Activated naive CD8-positive, alpha-beta T cell treated with anti-CD3 and anti-CD28 coated beads, Interleukin-2, amount 50 U/mL, for 24 hours (primary cell): ENCODE measurements at places on chromosomes 2 and 18.
A peak's percentile ranks its signal among the peaks of the same experiment; 100 is the strongest.

- peak; percentile 48 for DNase-seq
Observed at GRCh38 chr18:49031511-49032188, 80.9 kb upstream of the SMAD7 start.

GRCh38 chr2:2830576-2830975 is 499.5 kb upstream of the MYT1L start:
- DNase-seq, result no peak

GRCh38 chr2:1512321-1513289 is 99.3 kb downstream of the TPO start:
- no peak for DNase-seq

DNA sequence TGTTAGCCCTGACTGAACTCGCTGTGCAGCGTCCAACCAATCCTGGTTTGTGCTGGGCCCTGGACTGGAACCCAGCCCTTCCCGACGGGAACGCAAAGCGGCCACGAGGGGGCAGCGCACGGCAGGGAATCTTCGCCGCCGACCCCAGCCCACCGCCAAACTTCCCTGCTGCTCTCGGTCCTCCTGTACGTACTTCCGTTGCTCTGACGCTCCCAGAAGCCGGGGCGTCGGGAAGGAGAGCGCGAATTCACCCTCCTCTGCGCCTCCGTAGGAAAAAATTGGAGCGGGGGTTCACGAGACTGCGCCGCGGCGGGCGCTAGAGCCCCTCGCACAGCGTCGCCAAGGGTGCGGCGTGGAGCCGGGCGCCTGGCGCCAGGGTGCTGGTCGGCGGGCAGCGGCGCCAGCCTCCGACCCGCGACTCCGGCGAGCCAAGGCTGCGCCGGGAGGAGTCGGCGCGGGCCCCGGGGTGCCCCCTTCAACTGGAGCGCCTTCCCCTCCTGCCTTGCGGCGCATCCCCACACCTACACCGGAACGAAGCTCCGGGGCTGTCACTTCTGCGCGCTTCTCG is 873 bp upstream of the SH3RF3 start:
- peak; percentile 82 for DNase-seq

DNA sequence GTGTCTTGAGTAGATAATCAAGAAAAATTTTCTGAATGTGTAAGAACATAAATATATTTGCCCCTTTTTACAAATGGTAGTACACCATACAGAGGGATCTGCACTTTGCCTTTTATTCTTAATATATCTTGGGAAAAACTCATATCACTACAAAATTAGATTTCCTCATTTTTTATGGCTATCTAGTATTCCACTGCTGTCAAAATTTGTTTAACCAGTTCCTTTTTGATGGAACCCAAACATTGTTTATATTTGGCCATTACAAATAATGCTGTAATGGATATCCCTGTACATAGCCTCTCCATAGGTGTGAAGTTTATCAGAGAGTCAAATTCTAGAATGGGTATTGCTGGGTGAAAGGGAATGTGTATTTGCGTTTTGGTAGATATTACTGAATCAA is 243.1 kb downstream of the AGPS start:
- DNase-seq, result no peak

DNA sequence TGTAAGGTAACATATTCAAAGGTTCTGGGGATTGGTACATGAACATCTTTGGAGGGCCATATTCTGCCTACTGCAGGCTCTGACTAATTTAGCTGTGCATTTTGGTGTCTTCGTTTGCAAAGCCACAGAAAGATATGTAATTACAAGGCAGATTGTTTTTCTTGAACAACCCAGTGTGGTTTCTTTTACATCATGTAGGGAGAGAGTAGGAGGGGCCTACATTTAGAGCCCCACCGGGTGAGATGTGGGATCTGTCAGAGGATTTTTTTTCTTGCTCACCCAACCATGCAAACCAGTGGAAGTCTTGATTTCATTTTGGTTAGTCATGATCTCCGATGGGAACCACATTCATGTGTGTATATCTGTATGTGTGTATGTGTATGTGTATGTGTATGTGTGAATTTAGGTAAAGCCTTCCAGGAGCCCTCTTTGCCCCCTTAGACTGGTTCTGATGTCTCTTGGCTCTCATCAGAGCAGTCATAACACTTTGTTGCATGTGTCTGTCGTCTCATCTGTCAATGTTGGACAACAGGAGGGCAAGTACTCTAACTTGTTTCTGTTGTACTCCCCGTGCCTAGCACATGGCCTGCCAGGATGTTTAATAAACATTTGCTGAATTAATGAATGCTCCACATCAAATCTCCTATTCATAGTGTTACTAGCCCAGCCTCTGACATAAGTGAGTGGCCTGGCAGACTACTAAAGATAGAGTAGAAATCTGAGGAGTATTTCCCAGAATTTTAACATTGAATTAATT is 239.9 kb downstream of the MTX2 start:
- DNase-seq, result no peak

DNA sequence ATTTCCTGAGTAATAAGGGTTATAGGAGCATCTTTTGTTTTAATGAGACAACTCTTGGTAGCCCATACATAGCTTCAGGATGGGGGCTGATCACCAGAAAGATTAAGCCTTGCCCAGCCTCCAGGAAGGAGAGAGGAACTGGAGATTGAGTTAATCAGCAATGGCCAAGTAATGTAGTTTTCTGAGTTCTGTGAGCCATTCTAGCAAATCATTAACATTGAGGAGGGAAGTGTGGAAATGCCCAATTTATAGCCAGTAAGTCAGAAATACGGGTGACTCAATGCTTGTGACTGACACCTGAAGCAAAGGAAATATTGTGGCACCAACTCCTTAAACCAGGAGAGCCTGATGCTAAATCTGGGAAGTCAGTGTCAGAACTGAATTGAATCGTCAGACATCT is 205.1 kb upstream of the SRD5A2 start:
- no peak for DNase-seq

- DNase-seq, result no peak
Observed at GRCh38 chr2:226794751-226795171, 4.9 kb downstream of the IRS1 start.

GRCh38 chr18:33074125-33074524 is 301.3 kb upstream of the KLHL14 start:
- no peak for DNase-seq

DNA sequence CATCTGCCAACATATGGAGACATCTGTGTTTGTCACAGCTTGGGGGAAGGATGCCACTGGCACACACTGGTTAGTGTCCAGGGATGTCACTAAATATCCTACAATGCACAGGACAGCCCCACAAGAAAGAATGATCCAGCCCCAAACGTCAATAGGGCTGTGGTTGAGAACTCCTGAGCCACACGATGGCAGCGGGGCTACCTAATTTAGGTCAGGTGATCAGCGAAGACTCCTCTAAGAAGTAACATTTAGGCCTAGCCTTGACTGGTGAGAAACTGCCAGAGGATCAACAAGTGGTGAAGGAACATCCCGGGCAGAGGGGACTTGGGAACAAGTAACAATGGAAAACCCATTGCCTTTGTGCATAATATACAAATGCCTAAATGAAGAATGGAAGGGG is 5.0 kb upstream of the TGIF1 start:
- DNase-seq, result no peak

DNA sequence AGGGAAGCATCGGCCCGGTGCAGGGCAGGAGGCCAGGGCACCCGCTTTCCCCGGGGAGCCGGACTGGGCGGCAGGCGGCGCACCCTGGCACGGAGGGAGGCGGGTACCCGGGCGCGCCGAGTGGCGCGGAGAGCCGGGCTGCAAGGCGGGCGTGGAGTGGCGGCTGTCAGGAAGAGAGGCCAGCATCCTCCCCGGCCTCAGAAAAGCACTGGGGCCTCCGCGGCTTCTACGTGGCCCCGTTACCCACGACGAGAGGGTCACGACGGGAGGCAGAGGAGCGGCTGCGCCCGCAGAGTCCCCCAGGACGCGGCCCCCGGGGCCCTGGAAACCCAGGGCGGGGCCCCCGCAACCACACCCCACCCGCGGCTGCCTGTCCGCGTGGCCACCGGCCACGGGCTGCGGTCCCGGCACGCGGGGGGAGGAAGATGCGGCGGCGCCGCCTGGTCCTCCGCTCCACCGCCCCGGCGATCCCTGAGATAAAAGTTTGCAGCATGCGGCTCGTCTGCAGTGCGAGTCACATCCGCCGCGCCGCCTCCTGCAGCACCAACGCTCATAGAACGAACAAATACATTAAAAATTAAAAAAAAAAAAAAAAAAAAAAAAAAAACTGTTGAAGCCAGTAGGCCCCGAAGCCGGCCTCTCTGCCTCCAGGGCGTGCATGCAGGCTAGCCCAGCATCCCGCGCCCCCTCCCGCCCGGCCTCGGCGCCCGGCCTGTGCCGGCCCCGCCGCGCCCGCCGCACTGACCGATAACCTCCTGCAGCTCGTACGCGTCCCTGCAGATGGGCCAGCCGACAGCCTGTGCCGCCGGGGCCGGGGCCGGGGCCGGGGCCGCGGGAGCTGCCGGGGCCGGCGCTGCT is 683 bp downstream of the STK39 start:
- DNase-seq, result peak; percentile 70

DNA sequence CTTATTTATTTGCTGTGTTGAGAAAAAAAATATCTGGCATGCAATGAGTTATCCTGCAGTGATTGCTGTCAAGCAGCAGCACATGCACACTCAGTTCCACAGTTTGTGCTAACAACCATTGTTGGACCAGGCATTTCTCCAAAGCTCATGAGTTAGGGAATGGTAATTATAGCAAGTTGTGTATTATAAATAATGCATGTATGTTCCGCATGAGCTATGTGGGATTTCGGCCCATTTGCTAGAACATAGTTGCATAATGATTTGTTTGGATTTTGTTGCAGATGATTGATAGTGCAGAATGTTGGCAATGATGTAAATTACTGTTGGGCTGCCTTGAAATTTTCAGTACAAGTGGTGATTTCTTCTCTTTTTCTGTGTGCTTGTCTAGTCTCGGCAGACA is 10.7 kb downstream of the KCNJ3 start:
- DNase-seq, result no peak

DNA sequence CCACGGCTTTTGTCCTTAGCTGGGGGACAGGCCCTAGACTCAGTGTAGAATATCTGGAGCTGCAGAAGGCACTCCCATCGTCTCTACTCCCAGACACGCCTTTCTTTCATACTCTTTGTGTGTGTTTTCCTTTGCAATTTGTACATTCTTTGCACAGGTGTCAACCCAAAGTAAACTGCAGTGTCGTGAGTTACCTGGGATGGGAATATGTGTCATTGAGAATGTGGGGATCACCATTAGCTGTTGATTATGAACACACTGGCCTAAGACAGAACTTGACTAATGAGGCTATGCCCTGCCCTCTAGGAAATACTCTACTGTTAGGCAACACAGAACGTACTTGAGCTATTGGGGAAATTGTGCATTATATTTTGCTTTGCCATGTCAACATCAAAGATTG is 233.3 kb downstream of the SETBP1 start:
- no peak for DNase-seq

DNA sequence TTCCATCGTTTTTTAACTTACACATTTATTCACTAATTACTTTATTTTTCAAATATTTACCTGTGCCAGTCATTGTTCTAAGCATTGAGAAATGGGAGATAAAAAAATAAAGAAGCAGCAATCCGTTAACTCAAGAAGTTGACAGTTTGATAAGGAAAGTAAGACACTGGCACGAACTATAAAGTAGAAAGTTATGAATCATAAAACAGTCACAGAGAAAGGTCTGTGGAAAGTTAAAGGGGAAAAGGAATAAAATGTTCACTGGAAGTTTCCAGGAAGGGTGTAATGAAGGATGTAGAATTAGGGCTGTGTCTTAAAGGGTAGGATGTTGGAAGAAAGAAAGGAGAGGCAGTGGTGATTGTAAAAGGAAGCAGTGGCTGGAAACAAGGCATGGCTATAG is 118.9 kb downstream of the RDH14 start:
- no peak for DNase-seq

- no peak for DNase-seq
Observed at GRCh38 chr18:61400016-61400635, 66.9 kb downstream of the CDH20 start.

- no peak for DNase-seq
Observed at GRCh38 chr2:67489396-67489795, 92.3 kb downstream of the ETAA1 start.

- DNase-seq, result no peak
Observed at GRCh38 chr2:109459485-109459884, 154.3 kb downstream of the SEPTIN10 start.

DNA sequence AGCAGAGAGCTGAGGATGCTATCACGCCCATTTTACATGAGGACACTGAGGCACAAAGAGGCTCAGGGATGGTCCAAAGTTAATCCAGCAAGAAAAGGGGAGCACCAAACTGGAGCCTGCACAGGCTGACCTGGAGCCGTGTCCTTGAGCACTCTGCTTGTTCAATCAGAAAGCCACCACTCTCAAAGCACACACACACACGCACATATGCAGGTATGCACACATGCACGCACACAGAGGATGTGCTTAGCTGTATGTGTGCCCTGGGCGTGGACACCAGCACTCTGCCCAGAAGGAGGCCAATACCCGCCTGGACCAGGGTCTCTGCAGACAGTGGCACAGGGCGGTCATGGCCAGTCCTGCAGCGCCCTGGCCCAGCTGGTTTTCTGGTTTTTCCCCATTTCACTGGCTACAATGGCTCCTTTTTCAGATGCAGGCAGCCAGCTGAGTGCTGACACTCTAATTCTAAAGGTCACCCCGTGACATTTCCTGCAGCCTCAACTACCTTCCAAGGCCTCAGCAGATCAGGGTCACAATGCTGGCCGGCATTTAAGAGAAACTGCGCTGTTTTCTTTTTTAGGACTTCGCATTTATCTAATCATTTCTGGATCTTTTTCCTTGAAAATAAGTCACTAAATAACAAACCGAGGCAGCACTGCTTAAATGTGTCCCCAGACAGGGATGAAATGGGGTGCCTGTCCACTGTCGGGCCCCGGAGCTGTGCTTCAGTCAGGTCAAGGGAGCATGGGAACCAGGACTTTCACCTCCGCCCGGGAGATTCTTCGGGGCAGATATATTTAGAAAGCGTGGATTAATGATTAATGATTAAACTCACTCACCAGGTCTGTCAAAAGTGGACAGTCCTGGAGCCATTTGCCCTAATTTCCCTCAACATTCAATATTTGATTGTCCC is 104.5 kb downstream of the HDAC4 start:
- no peak for DNase-seq

GRCh38 chr2:119104414-119104813 is 54.1 kb downstream of the C1QL2 start:
- DNase-seq, result no peak

DNA sequence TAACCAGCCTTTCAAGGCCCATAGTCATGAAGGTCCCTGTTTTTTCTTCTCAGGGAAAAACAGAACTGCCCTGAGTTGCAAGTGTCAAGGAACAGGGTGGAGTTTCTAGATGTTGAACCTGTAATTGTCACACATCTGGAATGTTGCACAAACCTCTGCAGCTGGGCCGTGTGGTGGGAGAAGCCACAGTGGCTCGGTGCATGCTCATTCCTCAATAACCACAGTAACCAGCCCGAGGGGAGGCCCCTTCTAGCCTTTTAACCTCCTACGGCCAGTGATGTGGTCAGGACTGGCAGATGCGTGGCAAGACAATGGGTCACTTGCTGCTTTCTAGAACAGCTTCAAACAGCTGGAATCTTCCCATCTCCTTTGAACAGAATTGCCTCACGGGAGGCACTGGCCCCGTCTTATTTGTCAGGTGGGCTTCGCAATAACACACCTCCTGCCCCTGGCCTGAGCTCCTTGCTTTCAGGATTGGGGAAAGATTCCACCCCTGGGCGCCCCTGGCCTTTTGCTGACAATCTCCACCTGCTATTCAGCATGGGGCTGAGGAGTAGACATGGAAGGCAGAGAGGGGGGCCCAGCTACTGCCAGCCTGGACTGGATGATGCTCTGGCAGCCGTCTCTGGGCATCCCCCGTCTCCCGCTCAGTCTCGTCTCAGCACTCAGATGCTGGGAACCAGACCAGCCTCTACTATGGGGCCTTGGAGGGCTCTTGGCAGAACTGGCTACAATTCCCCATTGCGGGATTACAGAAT is 102.9 kb downstream of the KLHL29 start:
- peak; percentile 30 for DNase-seq
